ENCODE measurements at places on chromosomes 4 and X.

- DNase-seq, result no peak
These were observed 586.1 kb downstream of the FSTL5 start for GRCh38 chr4:161577579-161578301.

GRCh38 chrX:11770320-11770719, 12.3 kb downstream of the MSL3 start:
- DNase-seq, result peak; percentile 68

DNA sequence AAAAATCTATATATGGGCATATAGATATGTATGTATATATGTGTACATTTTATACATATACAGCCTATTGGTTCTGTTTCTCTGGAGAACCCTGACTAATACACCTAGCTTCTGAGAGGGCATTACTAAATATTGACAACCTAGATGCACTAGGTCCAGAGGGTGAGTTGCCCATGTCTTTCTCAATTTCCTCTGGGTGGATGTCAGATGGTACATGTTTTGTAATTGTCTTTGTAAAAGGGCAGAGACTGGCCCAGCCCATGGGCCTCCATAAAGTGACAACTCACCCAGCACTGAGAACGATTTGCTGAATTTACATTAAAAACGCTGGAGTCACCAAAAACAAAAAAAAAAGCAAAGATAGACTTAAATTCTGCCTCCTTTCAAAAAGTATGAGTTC, 198.5 kb upstream of the FAM241A start:
- DNase-seq, result no peak

GRCh38 chr4:99200138-99200537, 18.9 kb downstream of the ADH6 start:
- no peak for DNase-seq

GRCh38 chrX:155086202-155086840, 15.0 kb downstream of the BRCC3 start:
- peak; percentile 70 for DNase-seq

GRCh38 chr4:93671093-93671492, 157.5 kb upstream of the ATOH1 start:
- no peak for DNase-seq

DNA sequence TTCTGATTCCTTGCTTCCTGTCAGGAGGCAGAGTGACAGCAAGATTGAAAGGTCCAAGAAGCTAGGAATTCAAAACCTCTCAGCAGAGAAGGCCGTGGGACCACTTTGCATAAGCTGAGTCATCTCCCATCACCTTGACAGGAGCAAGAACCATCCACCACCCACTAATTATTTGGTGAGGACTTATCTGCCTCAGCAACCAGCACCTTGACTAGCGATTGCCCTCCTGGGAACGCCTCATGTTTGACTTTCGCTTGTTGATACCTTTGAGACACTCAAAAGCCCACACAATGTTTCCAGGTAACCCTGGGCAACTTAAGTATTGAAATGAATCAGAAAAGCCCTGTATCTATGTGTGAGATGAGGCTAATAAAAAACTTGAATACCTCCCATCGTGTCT, 233.5 kb upstream of the GYPA start:
- peak; percentile 53 for DNase-seq

DNA sequence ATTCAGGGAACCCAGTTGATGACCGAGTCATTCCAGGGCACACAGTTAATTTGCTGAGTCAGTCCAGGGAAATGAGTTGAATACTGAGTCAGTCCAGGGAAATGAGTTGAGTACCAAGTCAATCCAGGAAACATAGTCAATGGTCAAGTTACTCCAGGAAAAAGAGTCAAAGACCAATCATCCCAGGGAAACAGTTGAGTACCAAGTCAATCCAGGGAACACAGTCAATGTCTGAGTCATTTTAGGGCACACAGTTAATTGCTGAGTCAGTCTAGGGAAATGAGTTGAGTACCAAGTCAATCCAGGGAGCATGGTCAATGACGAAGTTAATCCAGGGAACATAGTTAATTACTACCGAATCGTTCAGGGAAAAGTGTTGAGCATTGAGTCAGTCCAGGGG, 754.4 kb downstream of the NLGN4X start:
- DNase-seq, result no peak

DNA sequence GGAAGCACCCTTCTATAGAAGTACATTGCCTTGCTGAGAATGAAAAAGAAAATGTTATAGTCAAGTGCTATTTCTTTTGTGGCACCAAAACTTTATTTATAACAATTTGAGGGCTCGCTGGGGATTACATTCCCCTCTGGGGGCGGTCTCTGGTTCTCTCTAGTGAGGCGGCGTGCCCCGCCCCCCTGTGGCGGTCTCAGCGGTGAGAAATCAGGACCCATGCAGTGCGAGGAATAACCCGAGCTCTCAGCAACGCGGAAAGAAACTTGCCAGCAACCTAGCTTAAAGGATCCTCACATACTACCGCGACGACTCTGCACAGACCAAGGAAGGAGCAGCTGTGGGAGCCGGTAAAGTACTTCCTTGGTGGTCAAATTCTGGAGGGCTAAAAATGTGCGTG, 83.4 kb upstream of the SHISA3 start:
- no peak for DNase-seq

GRCh38 chr4:83342476-83342875, 7.8 kb upstream of the HPSE start:
- DNase-seq, result no peak

DNA sequence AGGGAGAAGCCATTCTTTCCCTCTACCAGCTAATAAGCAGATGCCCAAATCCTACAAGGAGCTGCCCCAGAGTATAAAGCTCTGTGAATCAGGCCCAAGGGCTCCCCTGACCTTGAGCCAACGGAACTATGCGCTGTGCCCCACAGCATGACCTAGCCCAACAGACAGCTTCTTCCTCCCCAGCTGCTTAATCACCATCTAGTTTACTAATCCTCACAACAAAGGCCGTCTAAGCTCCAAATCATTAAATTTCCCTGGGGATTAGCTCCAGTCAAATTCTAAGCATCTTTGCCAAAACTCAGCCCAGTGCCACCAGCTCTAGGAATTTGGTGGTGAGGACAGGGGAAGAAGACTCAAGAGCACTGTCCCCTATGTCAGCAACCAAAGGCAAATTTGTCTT, 113.1 kb downstream of the SHROOM4 start:
- DNase-seq, result peak; percentile 52
